Stimulated activated CD4-positive, alpha-beta T cell treated with anti-CD3 and anti-CD28 coated beads, TNF-alpha, amount 100 ng/mL, for 24 hours (primary cell): ENCODE measurements at places on chromosomes 13 and 19.

- DNase-seq, result no peak
Observed at GRCh38 chr19:28726533-28727479, 486.1 kb downstream of the UQCRFS1 start.

DNA sequence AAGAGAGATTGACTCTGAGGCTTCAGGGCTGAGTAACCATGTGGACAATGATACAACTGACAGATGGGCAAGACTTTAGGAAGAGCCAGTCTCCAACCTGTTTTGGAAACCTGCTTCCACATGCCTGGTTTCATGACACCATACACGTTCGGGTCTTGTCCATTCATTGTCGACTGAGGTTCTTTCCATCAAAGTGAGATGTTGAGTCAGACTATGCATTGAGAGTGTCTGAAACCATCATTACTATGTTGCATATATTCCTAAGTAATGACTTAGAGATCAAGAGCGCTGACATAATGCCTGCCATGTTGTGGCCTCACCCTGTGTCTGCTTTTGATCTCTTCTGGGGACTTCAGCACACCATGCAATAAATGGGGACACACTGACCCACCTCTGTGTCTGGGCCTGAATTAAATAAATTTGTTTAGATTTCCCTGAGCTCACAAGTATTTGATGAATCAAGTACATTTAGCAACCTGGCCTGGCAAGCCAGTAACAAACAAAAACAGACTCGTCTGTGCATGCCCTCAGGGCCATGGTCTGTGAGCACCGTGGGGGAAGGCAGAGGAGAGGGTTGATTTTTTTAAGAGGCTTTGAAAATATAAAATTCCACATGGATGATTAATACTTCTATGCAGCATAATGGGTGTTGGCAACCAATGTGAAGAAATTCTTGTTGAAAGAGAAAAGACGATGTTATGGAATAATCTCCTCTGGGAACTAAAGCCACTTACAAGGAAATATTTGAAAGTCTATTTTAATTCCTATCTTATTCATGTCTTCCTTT, 49.9 kb upstream of the UBAC2 start:
- no peak for DNase-seq

DNA sequence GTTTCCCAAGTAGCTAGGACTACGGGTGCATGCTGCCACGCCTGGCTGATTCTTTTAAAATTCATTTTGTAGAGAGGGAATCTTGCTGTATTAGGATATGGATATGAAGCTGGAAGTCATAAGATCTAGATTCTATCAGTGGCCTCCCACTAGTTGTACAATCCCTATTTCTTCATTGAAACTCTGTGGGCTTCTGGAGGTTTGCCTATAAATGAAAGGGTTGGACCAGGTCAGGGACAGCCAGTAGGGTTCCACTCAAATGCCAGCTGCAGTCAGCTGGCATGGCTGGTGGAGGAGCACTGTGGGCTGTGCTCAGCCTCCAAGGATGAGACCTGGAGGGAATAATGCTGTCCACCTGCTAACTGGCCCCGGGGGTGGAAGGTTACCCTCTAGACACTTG, 110.2 kb upstream of the GJB6 start:
- no peak for DNase-seq

- no peak for DNase-seq
Observed at GRCh38 chr13:51122868-51123566, 11.9 kb upstream of the C13orf42 start.

- DNase-seq, result no peak
Observed at GRCh38 chr19:7575434-7576040, 20.1 kb upstream of the CAMSAP3 start.

DNA sequence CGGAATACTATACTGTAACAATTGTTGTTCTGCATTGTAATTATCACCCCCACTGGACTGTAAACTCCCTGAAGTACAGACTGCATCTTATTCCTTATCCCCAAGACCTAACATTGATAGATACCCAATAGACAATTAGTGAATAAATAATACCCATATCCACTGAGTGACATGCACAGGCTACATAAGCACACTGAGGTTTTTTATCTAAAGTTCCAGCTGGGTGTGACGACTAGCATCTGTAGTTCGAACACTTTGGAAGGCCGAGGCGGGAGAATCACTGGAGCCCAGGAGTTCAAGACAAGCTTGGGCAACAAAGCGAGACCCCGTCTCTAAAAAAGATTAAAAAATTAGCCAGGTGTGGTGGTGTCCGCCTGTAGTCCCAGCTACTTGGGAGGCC, 2.5 kb downstream of the KPNA3 start:
- no peak for DNase-seq

GRCh38 chr13:34408640-34409039, 533.4 kb upstream of the NBEA start:
- DNase-seq, result no peak

DNA sequence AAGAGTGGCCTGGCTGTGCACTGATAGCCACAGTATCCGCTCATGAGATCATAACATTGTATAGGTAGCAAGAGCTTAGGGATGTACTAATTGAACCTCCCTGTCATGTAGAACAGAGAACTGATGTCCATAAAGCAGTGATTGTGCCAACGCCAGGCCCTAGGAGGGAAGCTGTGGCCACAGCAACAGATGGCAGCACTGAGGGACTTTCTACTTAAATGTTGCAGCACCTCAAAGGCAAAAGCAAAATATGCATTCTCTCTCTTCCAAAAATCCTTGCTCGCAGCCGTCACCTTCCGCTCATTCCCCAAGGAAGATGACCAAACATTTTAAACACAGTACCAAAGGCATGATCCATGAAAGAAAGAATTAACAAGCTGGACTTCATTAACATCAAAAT, 32.3 kb downstream of the COL4A1 start:
- no peak for DNase-seq

DNA sequence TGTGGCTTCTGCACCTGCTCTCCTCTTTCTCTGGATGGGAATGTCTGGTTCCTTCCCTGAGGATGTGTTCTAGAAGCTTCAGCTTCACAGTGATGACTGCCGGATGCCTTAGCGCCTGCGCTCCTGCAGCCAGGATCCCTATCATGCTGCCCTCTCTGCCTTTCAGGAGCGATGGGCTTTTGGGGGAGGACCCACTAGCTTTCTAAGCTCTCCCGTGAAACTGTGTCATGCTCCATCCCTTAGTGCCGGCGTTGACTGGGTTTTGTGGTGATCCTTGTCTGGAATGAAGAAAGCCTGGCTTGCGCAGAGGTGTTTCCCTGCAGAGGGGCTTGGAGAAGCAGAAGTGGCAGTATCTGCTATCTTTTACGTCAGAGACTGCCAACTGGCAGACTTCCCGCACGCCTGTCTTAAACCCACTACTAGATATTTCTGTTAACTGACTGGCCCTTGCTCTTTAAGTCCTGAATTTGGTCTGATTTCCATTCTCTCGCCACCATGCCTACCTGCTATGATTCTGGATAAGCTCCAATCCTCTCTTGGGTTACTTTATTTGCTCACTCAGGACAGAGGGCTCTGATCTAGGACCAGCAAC, 3.8 kb upstream of the KMT2B start:
- DNase-seq, result no peak

- DNase-seq, result no peak
Observed at GRCh38 chr13:45786293-45786920, 65.1 kb downstream of the SIAH3 start.

- DNase-seq, result no peak
Observed at GRCh38 chr13:113573065-113573464, 11.5 kb upstream of the TFDP1 start.

DNA sequence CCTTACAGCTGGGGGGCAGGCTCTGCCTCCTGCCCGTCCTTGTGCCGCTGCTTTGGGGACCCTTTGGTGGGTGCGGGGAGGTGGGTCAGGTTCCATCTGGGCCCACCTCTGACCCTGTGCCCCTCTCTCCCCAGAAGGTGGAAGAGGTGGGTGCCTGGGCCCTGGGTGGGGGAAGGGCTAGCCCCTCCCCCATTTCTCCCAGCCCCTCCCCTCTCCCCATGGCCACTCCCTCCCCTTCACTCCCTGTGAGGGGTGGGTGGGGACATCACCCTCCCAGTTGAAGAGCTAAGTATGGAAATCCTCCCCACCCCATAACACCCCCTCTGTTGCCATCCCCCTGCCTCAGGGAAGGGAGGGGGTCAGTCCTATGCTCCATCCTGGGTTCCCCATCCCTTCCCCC, 14.2 kb downstream of the ARHGEF1 start:
- no peak for DNase-seq

DNA sequence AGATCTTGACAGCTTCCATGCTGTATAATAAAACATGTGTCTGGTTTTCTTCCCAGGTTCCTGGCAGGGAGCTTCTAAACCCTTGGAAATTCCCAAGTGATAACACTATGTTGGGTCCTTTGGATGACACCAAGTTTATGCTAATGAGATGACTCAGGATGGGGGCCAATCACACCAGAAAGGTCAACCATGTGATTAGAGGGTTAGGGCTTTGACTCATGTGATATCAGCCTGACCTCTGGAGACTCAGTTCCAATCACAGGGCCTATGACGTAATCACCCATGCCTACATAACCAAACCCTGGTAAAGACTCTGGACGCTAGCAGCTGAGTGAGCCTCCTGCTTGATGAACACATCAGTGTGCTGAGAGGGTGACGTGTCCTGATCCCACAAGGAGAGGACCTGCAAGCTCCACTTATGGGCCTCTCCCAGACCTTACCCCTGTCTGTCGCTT, 203.6 kb downstream of the DCLK1 start:
- no peak for DNase-seq

- DNase-seq, result no peak
Observed at GRCh38 chr19:47613165-47614020, 4.5 kb downstream of the BICRA start.

- no peak for DNase-seq
Observed at GRCh38 chr13:51193387-51193786, 28.8 kb upstream of the FAM124A start.

DNA sequence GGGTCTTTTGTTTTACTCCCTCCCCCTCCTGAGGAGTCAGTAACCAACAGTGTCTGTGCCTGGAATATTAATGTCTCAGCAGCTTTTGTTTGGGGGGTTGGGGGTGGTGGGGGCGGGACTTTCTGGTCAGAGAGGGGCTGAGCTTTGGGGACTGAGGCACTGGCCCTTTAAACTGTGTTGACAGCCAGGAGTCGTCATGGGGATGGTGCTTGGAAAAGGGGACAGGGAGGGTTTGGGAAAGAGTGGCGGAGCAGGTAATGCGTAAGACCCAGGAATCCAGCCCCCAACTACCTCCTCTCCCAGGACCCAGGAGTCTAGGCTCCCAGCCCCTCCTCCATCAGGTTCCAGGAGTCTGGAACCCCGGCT, 5.2 kb downstream of the CADM4 start:
- DNase-seq, result no peak

DNA sequence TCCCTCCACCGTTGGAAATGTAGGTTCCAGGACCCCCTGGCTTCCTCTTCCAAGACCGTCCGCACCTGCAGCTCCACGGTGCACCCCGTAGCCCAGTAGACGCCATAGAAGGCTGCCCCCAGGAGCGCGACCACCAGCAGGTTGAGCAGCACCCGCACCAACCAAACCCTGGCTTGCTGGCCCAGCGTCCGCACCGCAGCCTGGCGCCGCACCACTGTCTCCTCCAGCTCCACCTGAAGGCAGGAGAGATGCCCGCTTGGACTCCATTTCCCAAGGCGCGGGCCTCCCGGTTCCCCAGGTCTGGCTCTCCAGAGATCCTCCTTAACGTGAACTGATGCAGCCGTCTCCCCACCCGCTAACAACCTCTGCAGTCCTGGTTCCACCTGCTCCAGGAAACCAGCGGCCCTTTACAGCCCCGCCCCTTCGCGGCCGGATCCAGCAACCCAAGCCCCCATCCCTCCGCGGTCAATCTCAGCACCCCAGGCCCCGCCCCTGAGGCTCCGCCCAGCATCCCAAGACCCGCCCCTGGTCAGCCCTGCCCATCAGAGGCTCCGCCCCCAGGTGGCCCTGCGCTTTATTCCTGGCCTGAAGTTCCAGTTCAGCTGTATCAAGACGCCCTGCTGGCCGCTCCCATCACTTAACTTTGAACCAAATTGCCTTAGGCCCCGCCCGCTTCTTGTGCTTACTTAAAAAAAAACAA, 5.0 kb upstream of the LENG1 start:
- DNase-seq, result peak; percentile 30

GRCh38 chr13:33870046-33870668, 52.2 kb downstream of the RFC3 start:
- no peak for DNase-seq

GRCh38 chr13:30398601-30399072, 23.7 kb upstream of the UBE2L5 start:
- no peak for DNase-seq

- DNase-seq, result no peak
Observed at GRCh38 chr13:38415233-38415632, 65.6 kb downstream of the UFM1 start.

DNA sequence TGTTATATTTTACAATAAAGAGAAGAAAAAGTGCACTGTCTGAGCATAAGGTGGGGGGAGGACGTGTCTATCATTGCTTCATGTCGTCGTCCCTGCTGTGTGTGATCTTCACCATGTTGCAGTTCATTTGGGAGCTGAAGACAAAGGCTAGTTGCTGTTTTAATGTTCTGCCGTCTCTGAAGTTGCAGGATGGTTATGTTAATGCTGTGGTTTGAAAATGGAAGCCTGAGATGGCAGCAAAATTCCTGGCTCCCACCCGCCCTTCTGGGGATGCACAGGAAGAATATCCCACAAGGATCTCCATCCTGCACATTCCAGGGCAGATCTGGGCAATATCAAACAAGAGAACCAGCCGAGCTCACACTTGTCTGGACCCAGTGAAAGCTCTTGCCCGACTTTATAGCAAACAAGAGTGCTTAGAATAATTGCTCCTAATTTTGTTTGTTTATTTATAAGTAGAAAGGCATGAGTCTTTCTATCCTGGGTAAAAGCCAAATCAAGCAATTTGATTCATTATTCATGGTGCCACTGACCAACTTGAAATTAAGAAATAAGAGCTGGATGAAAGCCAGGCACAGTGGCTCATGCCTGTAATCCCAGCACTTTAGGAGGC, 110.3 kb upstream of the ABCC4 start:
- no peak for DNase-seq

DNA sequence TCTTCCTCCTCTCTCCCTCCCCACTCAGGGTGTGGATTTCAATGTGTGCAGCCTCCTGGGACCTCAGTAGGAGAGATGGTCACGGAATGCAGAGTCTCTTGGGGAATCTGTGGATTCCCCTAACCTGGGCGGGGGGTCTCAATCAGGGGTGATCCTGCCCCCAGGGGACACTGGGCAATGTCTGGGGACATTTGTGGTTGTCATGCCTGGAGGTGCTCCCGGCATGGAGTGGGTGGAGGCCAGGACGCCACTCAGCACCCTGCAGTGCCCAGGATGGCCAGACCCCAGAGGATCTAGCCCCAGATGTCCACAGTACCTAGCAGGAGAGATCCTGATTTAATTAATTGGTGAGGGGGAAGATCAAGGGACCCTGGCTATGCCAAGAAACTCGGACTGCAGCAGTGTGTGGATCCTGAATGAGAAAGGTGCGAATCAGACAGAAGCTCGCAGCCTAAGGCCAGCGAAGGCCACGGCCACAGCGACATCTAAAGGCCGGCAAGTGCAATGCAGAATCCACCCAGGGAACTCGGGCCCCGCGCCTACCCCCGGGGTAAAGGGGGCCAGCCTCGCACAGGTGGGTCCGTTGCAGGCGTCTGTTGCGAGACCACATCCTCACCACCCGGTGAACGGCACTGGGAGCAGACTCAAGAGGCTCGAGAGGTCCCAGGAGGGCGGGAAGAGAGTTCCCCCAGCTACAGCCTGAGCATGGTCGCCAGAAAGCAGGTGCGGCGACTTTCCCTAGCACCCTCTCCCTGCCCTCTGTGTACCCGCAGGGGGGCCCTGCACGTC, 88.8 kb downstream of the GNG7 start:
- no peak for DNase-seq

GRCh38 chr13:88074794-88075510, 403.8 kb downstream of the SLITRK5 start:
- DNase-seq, result no peak
